ENCODE measurements at places on chromosomes 12 and 14. TPM values are rescaled to one million over a fixed set of nuclear protein-coding genes. Genes with fewer than 3 reads are reported as not detected.

Gene SLCO1B1
- total RNA-seq = 0.26 TPM

Gene ARHGEF25
- total RNA-seq = 6.3 TPM

Gene SERPINA3
- total RNA-seq = 11.0 TPM

Gene LMNTD1
- total RNA-seq = not detected

Gene CDKN1B
- 12.7 TPM for total RNA-seq

Gene PLEKHG7
- total RNA-seq = not detected

Gene NANOG
- not detected for total RNA-seq

Gene GPD1
- 0.07 TPM for total RNA-seq

Gene RD3L
- total RNA-seq = not detected

Gene MORN3
- total RNA-seq = 0.33 TPM

Gene FAM222A
- 6.9 TPM for total RNA-seq

Gene OR10G3
- total RNA-seq = not detected

Gene AKAP3
- total RNA-seq = 1.2 TPM

Gene DNAH10
- total RNA-seq = 0.13 TPM

Gene DIO3
- total RNA-seq = not detected

Gene RPGRIP1
- total RNA-seq = 0.28 TPM

Gene KLRG1
- 1.6 TPM for total RNA-seq

Gene ARHGDIB
- 2.1 TPM for total RNA-seq
